ENCODE measurements at places on chromosomes 2 and 18. TPM values are rescaled to one million over a fixed set of nuclear protein-coding genes. Genes with fewer than 3 reads are reported as not detected.

POTEC gene
- not detected for total RNA-seq

ERBB4 gene
- total RNA-seq: not detected

ICOS gene
- total RNA-seq: not detected

SNRNP27 gene
- 8.8 TPM for total RNA-seq

CFAP53 gene
- total RNA-seq: under 0.01 TPM

SERPINB3 gene
- not detected for total RNA-seq

GPAT2 gene
- 0.28 TPM for total RNA-seq

AMER3 gene
- total RNA-seq: not detected

METAP1D gene
- total RNA-seq: 3.4 TPM

UGT1A10 gene
- not detected for total RNA-seq

PARD6G gene
- 3.3 TPM for total RNA-seq

IMPA2 gene
- total RNA-seq: 5.4 TPM

EVX2 gene
- not detected for total RNA-seq

ADCYAP1 gene
- total RNA-seq: not detected

CFAP65 gene
- not detected for total RNA-seq

LBX2 gene
- total RNA-seq: 0.18 TPM

MC4R gene
- 0.28 TPM for total RNA-seq

DLX1 gene
- total RNA-seq: 0.36 TPM

CD8B gene
- total RNA-seq: not detected

HOXD4 gene
- total RNA-seq: not detected

NPAS2 gene
- total RNA-seq: 5.6 TPM

CHRNG gene
- total RNA-seq: not detected

AUP1 gene
- 45.8 TPM for total RNA-seq

LIMS4 gene
- total RNA-seq: 2.5 TPM

IL1F10 gene
- not detected for total RNA-seq

DLX2 gene
- total RNA-seq: not detected

TXNDC9 gene
- 55.4 TPM for total RNA-seq

RND3 gene
- 331 TPM for total RNA-seq

KANSL1L gene
- total RNA-seq: 8.1 TPM

LHCGR gene
- under 0.01 TPM for total RNA-seq

CAPN14 gene
- under 0.01 TPM for total RNA-seq

REG3G gene
- not detected for total RNA-seq

MTX2 gene
- total RNA-seq: 27.2 TPM

GRHL1 gene
- total RNA-seq: 0.56 TPM

FRZB gene
- 0.28 TPM for total RNA-seq

ERMN gene
- not detected for total RNA-seq

MAP2 gene
- 0.28 TPM for total RNA-seq

PDCD1 gene
- not detected for total RNA-seq

ABCG5 gene
- total RNA-seq: not detected

GPBAR1 gene
- not detected for total RNA-seq

CNTNAP5 gene
- total RNA-seq: not detected

IL1RN gene
- total RNA-seq: not detected

POTEJ gene
- total RNA-seq: not detected

CHRND gene
- total RNA-seq: not detected

C2orf66 gene
- total RNA-seq: not detected

DYSF gene
- under 0.01 TPM for total RNA-seq

WNT6 gene
- total RNA-seq: not detected

RAB6C gene
- not detected for total RNA-seq

SLC19A3 gene
- not detected for total RNA-seq

TNS1 gene
- total RNA-seq: 45.2 TPM

TGFA gene
- total RNA-seq: not detected

MERTK gene
- 0.28 TPM for total RNA-seq

ZSWIM2 gene
- not detected for total RNA-seq
